Stimulated activated CD8-positive, alpha-beta memory T cell treated with anti-CD3 and anti-CD28 coated beads, Interleukin-15, amount 100 ng/mL, for 48 hours (primary cell): ENCODE measurements at places on chromosomes 1 and 21.

GRCh38 chr1:14809191-14809981, 210.9 kb downstream of the KAZN start:
- no peak for DNase-seq

DNA sequence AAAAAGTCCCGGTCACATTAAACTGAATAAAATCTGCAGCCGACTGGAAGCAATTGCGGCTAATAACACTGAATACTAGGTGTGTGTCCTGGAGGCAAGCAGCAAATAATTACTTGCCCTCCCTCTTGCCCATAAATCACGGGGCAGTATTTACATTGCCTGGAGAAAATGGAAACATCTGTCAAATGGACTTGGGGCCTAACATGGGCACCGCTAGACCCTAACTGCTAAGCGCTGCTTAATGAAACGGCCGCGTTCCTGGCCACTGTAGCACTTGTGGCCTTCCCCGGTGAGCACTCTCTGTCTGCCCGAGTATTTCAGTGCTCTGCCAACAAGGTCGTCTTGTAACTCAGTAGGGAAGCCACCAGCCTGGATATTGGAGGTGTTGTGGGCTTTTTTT, 23.9 kb upstream of the KNCN start:
- no peak for DNase-seq

DNA sequence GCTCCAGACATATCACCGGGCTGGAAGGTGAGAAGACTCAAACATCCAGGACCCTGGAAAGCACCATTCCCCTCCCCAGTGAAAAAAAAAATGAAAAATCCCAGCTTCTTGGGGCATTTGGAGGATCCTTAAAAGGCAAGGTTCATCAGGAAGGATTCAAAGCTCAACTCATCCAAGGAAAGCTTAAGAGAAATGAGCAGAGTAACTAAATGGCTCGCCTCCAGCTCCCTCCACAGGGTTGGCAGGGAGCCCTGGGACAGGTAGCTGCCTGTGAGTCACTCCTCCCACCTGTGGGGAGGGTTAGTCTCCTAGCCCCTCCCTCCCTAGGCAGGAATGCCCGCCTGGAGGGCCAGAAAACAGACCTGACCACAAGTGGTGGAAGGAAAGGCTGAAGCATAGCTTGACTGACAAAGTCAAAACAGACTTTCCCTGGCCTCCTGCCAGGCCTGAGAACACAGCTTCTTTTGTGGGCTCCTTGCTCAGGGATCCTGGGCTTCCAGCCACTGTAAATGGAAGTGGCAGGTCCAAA, 712 bp upstream of the LAMB3 start:
- peak; percentile 50 for DNase-seq

DNA sequence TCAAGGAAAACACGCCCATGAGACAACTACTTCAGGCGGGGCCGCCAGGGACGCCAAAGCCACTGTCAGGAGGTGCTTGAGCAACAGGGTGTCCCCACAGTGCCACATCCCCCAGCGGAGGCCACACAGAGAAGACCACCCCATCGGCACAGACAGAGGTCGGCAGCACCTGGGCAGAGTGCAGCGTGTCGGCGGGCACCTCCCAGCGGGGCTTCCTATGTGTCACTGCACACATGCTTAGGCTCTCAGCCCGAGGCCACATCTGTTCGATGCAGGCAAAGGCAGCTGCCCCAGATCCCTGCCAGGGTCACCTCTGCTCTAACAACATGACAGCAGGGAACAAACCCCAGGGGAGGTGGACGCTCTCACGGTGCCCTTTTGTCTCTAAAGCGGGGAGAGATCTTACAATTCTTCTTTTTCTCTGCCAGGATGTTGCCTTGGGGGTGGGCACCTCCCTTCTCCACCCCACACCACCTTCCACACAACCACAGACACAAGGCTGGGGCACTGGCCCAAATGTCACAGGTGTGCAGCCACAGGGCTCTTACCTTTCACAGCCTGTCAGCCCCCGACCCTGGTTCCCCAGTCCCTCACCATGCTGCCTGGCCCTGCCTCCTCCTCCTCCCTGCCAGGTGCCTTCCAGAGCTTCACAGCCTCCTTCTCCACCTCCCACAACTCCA, 4.2 kb downstream of the KRTAP10-8 start:
- DNase-seq, result no peak

GRCh38 chr1:219858980-219859379, 69.4 kb downstream of the SLC30A10 start:
- DNase-seq, result no peak

GRCh38 chr21:46323227-46323709, 402 bp downstream of the C21orf58 start:
- no peak for DNase-seq

- no peak for DNase-seq
Measured at GRCh38 chr1:107138767-107139445, 1.9 kb upstream of the NTNG1 start.

GRCh38 chr1:12065872-12066271, 2.8 kb downstream of the TNFRSF8 start:
- no peak for DNase-seq
